ENCODE measurements at places on chromosomes 6 and 20. TPM values are rescaled to one million over a fixed set of nuclear protein-coding genes. Genes with fewer than 3 reads are reported as not detected.

DNA sequence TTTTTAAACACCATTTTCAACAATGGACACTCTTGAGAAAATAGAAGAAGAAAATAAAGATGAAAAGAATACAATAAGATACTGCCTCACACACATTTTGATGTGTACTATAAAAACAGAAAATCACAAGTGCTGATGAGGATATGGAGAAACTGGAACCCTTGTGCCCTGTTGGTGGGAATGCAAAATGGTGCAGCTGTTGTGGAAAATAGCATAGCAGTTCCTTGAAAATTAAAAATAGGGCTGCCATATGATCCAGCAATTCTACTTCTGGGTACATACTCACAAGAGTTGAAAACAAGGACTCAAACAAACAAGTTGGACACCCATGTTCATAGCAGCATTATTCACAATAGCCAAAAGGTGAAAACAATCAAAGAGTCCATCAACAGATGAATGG, 173.0 kb downstream of the KIF16B start:
- no peak for DNase-seq

Gene TJAP1
- total RNA-seq = 21.8 TPM

GRCh38 chr6:147549531-147549930, 41.0 kb downstream of the SAMD5 start:
- no peak for DNase-seq

DNA sequence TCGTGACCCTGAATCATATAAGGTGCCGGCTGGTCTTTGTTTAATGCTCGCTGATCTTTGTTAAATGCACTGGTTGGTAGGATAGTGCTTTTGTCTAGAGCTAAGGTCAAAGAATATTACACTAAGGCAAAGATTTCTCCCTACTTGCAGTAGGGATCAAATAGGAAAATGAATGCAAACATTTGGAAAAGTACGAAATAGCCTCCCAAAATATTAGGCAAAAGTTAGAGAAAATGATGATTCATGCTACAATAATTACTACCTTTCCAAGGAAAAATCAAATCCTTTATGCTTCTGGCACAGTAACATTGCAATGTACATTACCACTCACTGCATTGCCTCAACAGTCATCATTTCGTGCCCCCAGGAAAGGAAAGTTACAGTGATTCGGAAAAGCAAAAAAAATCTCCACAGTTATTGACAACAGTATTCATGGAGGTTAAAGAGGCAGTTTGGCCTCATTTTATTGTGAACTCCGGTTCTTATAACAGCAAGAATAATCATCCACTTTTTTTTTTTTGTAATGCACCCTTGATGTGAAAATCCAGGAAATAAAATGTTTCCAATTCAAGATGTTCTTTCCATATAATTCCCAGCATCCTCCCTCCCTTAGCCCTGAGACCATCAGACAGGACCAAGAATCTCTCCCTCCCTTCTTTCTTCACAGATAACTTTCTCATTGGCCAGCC, 61.7 kb upstream of the ZMYND8 start:
- DNase-seq = no peak

GRCh38 chr20:14507711-14508110, 170.3 kb upstream of the FLRT3 start:
- DNase-seq = no peak

Gene KIFC1
- total RNA-seq = 3.9 TPM

GRCh38 chr20:63547725-63548480, at the start of gene SRMS:
Gene SRMS, minus strand, starts transcription at chr20:63547749. Its CDS starts 286 bp downstream, at chr20:63547463.
- no peak for DNase-seq

DNA sequence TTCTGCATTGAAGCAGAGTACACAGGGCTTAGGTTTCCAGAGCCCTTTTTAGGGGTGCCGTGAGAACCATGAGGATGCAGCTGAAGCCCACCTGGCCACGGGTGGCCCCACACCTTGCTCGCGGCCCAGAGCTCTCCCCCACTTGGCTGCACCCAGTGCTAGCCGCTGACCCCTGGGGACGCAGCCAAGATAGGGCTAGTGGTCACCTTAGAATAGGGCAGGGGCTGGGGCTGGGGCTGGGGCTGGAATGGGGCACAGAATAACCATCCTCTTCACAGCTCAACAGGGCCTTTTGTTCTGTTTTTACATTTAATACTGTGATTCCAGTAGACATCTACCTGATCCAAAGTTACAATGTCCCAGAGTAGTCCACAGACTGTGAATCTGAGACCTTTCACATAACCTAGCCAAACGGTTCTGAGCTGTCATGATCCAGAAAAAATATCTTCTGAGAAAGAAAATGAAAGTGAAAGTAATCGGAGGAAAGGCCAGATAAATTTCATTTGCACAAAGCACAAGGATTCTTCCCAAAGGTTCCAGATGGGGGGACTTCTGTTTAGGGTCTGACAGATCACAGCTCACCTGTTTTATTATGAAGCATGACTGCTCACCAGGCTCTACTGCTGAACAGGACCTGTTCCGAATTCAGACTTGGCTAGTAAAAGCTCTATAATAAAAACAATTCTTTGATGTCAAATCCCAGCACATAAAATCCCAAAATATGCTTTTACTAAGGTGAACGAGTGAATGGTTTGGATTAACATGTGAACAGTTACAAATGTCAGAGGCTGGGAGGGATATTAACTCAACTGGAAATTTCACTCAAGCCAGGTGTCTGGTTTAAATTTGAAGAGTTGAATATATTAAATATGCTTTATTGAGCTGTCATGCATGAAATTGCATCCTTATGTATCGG, 401.9 kb downstream of the THBS2 start:
- DNase-seq = no peak

Gene SMIM8
- total RNA-seq = 18.6 TPM

Gene GHRH
- total RNA-seq = not detected

- DNase-seq = no peak
Measured at GRCh38 chr20:36132802-36133211, 21.7 kb upstream of the EPB41L1 start.

Gene MDFI
- 21.9 TPM for total RNA-seq

Gene CST4
- total RNA-seq = not detected

DNA sequence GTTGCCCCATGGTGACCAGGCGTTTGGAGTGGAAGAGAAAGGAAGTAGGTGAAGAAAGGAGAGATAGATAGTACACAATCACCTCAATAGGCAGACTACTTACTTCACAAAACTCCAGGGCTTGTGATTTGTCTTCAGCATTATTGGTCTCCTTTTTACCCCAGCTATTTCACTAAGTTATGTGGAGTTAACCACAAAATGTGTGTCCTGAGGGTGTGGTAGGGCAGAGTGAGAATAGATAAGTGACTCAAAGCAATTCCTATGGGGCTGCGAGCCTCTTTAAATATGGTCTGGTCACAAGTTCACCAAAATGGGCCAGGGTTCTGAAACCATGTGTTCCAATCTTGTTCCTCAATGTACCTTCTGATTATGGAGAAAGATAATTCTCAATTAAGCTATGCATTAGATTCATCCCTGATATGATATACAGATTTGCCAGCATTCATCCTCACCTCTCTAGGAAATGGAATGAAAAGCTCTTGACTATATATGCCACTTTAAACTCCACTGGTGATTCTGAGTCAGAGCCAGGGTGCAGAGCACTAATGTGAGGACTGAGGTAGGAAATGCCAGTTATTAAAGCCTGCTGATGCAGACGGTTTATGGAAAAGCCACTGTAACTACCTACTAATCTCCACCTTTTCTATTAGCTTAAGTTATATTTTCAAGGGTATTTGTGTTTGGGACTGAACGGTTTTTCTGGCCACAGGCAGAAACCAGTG, 310.6 kb upstream of the MANEA start:
- DNase-seq = no peak

DNA sequence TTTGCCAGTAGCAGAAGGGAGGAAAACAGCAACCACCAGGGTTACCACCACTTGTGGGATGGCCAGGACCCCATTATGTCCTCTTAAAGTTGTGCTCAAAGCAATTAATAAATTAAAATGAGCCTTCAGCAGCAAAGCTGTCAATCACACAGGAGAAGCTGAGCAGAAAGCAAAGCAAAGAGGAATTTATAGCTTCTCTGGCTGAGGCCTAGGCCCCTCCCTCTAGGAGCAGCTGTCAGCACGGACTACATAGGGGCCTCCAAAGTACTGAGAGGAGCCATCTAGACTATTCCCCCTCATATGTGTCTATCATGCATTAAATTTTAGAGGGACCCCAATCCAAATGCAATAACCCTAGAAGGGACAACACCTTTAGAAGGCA, 6.4 kb downstream of the CCND3 start:
- no peak for DNase-seq

GRCh38 chr6:25050356-25050755, 114.6 kb upstream of the RIPOR2 start:
- no peak for DNase-seq

DNA sequence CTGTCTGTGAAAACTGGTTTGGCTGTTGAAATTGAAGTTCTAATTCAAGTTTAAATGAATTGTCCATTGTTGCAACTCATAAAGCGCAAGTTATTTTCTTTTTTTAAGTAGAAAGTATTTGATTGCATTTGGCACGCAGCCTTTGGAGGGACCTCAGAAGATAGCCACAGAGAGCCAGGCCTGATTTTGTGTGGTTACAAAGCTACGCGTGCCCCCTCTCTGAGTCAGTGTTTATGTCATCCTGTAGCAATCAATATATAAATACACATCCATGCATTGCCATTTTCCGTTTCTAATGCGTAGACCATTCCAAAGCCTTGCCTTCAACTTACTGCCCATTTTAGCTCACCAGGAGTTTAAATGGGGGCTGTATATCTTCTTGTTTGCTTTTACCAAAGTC, 173.2 kb downstream of the TMEM242 start:
- no peak for DNase-seq

Gene EFCAB8
- not detected for total RNA-seq

DNA sequence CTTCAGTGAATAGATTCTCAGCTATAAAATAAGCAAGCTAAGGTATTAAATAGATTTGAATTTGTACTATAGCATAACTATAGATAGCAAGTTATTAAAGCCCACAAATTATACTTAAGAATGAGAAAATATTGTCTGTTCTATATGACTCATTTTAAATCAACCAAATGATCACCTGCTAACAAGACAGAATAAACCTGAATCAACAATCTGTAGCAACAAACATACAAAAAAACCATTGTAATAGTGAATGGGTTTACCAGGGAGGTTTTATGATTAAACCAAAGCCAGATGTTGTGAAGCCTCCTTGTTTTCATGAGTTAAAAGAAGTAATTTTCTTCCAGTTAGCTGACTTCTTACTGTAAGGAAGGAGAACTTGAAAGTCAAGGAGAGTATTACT, 71.9 kb upstream of the HTR1B start:
- DNase-seq = no peak

DNA sequence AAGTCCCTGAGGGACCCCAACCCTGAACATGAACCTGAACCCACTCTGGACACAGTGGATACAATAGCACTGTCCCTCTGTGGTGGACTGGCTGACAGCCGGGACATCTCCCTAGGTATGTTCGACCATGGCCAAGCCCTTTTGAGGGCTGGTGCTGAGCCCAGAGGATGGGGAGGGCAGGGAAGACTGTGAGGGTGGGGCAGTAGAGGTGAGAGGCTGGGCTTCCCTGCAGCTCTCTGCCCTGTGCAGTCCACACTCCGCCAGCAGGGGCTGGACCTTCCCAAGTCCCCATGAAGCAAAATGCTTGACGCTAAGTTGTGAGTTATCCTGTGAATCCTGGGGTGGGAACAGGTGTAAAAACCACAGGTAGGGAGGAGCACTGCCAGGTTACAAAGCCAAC, 11.5 kb downstream of the LPIN3 start:
- DNase-seq = no peak

DNA sequence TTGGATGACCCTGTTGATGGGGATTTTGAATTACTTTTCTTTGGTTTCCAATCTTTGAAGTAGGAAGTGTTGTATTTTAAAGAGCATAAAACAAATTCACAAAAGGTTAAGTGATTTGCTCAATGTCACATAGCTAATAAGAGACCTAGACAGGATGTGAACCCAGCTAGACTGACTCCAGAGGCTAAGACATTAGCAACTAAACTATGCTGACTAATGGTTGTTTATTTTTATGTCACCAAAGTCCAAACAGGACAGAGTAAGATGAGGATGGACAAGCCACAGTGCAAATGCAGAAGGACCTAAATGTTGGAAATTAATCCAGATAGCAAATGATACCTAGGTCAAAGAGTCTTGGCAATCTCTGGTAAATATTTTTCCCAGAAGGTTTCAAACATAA, 38.0 kb downstream of the OGFRL1 start:
- DNase-seq = no peak

GRCh38 chr6:8243475-8243874, 141.1 kb upstream of the EEF1E1 start:
- no peak for DNase-seq

- DNase-seq = no peak
Measured at GRCh38 chr6:15427331-15428070, 181.6 kb downstream of the JARID2 start.

DNA sequence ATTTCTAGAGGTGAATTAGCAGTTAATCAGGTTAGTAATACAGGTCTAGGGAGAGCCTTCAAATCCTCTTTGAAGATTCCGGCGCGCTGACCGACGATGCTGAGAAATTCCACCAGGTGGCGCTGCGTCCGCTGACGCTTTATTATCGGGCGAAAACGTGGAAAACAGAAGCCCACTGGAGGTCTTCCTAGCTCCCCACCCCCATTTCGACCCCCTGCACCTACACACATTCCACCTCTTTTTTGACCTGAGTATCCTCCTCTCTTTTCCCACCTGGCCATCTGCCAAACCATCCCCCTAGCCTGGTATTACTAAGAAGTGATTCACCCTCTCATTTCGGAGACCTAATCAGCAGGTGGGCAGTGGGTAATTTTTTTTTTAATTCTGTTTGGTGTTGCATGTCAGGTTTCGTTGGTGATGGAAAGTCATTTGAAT, 65.4 kb upstream of the RIN2 start:
- peak; percentile 73 for DNase-seq

Gene FOXP4
- 26.8 TPM for total RNA-seq

- no peak for DNase-seq
Measured at GRCh38 chr6:77292564-77293546, 170.4 kb downstream of the HTR1B start.

- DNase-seq = no peak
Measured at GRCh38 chr6:88378639-88379038, 212.5 kb upstream of the CNR1 start.

Gene GLP1R
- not detected for total RNA-seq

- no peak for DNase-seq
Measured at GRCh38 chr6:25172819-25173218, 106.4 kb upstream of the CARMIL1 start.

DNA sequence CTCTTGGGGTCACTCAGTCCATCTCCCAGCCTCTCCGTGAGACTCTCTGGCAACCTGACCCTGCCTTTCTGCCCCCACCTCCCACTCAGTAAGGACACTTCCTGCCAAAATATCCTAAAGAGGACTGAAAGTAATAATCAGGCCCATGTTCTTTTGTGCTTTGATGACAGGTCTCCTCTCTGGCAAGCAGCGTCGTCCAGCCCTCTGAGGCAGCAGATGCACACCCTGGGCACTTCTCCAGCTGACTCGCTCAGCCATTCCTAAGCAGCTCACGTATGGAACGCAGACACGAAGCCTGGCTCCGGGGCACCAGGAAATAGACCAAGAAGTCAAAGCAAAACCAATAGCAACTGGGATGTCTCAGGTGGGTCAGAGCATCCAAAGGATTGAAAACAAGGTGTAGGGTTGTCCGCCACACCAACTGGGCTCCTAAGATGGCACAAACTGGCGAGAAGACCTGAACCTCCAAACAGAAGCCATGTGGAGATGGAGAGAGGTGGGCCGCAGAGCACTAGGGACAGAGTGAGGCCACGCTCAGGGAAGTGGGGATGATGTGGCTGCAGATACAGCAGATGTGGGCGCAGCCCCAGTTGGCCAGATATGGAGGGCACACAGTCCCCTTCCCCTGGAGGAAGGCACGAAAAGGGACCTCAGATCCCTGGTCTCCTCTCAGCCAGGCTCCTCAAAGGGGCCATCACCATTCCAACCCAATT, 99.3 kb downstream of the PRND start:
- peak; percentile 43 for DNase-seq

All from ovary (tissue), 10 donors.